B cell (primary cell): ENCODE measurements at places on chromosomes 12 and 14. TPM values are rescaled to one million over a fixed set of nuclear protein-coding genes. Genes with fewer than 3 reads are reported as not detected.

OVCH1 gene
- total RNA-seq = not detected in 2 replicates

ABHD4 gene
- 21.8 and 22.7 TPM in 2 replicates for total RNA-seq

GPHB5 gene
- not detected in 2 replicates for total RNA-seq

BICDL1 gene
- 41.5 and 43.6 TPM in 2 replicates for total RNA-seq

SAMD15 gene
- total RNA-seq = 0.96 and 1.00 TPM in 2 replicates

KLRK1 gene
- total RNA-seq = 0.84 and 0.97 TPM in 2 replicates

STAC3 gene
- total RNA-seq = 5.3 and 6.2 TPM in 2 replicates

NYNRIN gene
- total RNA-seq = 0.29 and 0.34 TPM in 2 replicates

CCDC175 gene
- not detected in 2 replicates for total RNA-seq

GDF3 gene
- total RNA-seq = not detected in 2 replicates

DHRS2 gene
- total RNA-seq = not detected in 2 replicates
